ENCODE measurements at places on chromosomes 1 and 21.

- no peak for DNase-seq
These were observed at the start of gene HMGCS2 for GRCh38 chr1:119768778-119769177. Gene HMGCS2, minus strand, starts transcription at chr1:119768905. Its CDS starts 61 bp downstream, at chr1:119768844.

- DNase-seq: no peak
These were observed 608.1 kb upstream of the CAMK1G start for GRCh38 chr1:208975456-208975855.

DNA sequence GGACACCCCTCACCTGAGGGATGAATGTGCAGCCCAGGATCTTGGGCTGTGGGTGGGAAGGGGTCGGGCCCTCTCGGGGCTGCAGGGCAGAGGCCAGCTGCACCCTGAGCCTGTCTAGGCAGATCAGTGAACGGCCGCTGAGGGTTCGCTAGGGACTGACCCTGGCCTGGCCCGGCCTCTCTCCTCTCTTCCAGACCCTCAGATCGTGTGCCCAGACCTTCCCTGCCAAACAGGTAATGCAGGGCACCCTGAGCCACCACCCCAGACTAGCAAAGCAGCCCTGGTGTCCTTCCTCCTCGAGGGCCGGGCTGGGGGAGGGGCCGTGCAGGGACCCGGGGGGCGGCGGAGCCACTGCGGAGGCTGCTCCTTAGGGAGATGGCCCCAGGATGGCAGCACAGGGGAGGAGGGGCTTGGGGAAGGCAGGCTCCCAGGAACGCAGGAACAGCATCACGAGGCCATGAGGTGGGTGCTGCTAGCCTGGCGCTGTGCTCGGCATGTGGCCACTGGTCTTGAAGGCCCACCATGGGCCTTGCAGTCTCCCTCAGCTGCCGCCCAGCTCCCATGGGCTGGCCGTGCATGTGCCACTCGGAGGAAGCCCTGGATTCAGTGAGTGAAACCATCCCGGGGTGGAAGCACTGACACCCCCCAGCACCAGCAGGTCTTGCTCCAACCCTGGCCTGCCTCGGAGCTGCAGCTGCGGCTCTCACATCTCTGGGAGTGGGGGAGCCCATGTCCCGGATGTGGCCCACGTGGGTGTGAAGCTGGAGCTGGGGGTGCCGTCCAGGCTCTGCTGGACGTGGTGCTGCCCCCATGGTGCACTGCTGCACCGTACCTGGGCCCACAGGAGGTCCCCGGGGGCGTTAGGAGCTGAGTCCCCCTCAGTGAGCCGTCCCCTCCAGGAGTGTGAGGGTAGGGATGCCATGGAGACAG lies 28.7 kb downstream of the COL6A2 start:
- no peak for DNase-seq

DNA sequence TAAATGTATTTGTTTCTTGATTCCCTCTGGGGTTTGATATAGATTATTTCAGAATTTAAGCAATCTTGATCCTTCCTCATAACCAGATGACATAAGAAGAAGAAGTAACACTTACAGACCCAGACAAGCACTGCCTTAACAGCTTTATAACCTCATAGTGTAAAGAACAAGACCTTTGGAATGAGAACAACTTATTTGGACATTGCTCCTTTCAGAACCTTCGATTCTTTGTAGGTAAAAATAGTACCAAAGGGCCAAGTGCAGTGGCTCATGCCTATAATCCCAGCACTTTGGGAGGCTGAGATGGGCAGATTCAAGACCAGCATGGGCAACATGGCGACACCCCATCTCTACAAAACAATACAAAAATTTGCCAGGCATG lies 15.0 kb downstream of the TM2D1 start:
- no peak for DNase-seq

- DNase-seq: no peak
These were observed 183.3 kb upstream of the ADGRL2 start for GRCh38 chr1:81617308-81617967.

- DNase-seq: peak; percentile 36
These were observed 332.1 kb downstream of the RRAGC start for GRCh38 chr1:38527373-38527966.

DNA sequence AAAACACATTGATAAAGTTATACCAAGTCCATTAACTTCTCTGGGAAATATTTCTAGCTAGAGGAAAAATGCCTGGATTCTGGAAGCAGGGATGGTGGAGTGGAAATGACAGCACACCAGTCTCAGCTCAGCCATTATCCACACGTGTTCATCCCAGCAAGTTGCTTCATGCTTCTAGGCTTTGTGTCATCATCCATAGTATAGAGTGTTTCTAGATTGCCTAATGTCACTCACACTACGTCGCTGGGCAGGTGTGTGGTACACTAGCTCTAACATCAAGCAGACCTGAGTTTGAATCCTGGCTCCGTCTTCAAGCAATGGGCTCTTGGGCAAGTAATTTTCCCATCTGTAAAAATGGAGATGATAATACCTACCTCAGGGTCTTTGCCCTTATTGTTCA lies 326.3 kb downstream of the PBX1 start:
- DNase-seq: no peak

- DNase-seq: no peak
These were observed 456 bp upstream of the SMYD2 start for GRCh38 chr1:214280386-214281020.

GRCh38 chr1:112083487-112083886 lies 94.0 kb upstream of the KCND3 start:
- no peak for DNase-seq

DNA sequence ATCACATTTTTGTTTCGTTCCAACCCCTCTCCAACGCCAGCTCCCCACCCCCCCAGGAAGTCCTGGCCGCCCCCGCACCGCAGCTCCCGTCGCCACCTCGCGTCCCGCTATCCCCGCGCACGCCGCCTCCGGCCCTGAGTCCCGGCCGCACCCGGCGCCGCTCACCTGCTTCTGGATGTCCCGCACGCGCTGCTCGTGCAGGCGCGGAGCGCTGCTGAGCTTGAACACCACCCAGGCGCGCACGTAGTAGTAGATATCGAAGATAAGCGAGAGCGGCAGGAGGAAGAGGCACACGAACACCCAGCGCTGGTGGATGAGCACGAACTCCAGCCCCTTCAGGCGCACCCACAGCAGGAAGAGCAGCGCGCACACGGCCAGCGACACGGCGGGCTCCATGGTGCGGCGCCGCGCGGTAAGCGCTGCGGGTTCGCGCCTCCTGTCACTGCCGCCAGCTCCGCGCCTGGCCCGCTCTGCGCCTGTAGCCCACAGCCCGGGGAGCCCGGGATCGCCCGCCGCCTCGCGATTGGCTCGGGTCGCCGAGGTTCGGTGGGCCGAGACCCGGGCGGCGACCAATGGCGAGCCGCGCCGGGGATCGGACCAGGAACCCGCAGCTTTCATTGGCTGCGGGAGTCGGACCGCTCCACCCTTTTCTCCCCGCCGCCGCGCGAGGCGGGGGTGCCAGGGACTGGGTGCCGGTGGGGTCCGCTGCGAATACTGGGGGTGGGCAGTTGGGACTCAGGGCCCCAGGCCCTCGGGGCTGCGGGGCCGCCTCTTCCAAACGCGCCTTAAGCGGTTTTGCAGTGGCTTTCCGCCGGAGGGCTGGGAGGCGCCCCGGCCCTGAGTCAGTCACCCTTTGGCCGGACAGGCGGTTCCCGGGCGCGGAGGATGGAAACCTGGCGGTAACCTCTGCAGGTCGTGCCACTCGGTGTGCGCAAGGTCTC lies at the start of gene DHCR24:
TSS of gene DHCR24 (minus strand) at position 472 of the 941 bp plus-strand sequence. CDS start at position 396, 76 bp downstream.
- DNase-seq: peak; percentile 83

DNA sequence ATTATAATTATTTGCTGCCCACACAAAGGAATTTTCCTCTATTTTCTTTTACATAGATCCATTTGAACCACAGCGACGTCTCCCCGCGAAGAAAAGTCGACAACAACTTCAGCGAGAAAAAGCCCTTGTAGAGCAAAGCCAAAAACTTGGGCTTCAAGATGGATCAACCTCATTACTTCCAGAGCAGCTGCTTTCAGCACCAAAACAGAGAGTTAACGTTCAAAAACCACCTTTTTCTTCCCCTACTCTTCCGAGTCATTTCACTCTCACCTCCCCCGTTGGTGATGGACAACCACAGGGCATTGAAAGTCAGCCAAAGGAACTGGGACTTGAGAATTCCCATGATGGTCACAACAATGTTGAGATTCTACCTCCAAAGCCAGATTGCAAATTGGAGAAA lies 7.2 kb downstream of the GORAB start:
- DNase-seq: no peak

DNA sequence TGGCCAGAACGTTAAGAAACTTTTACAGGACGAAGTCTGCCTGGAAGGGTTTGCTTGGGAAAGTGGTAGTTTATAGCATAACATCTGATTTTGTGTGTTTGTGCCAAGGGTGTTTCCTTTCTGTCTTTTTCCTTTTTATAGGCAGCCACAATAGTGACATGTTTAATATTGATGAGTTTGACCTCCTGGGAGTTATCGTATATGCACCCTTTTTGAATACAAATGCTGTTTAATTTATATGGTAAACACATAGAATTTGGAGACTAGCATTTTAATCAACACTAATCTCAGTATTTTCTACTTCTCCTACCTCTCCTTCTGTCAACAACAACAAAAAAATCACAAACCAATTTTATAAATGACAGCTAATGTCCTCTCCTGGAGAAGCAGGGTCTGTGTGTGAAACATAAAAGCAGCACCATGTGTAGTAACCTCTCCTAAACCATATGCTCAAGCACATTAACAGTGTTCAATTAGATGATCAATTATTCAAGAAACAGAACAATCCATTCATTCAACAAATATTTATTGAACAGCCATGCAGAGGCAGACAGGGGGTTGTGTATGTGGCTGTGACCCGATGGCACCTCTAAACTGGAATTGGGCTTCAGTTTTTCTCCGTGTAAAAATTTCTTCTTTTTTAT lies 604 bp upstream of the FMN2 start:
- DNase-seq: no peak

- DNase-seq: no peak
These were observed 23.1 kb upstream of the PTGS2 start for GRCh38 chr1:186703209-186703766.

- DNase-seq: no peak
These were observed 14.7 kb upstream of the CFAP126 start for GRCh38 chr1:161382214-161383019.

DNA sequence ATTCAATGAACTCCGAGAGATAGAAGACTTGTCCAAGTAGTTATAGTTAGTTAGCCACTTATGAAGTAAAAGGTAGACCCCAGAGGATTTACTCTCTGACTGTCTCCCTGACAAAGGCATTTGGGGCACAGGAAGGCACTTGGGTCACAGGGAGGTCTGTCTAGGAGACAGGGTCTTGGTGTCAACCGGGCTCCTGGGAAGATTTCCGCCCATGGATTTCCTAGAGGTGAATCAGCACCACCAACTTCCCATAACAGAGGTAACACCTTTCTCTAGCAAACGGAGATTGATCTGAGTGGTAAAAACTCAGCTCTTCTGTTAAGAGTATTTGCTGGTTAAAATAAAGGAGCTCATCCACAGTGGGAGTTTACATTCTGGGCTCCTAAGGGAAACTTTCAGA lies 16.4 kb downstream of the CCN1 start:
- no peak for DNase-seq
